ENCODE measurements at places on chromosomes 1 and 21.

DNA sequence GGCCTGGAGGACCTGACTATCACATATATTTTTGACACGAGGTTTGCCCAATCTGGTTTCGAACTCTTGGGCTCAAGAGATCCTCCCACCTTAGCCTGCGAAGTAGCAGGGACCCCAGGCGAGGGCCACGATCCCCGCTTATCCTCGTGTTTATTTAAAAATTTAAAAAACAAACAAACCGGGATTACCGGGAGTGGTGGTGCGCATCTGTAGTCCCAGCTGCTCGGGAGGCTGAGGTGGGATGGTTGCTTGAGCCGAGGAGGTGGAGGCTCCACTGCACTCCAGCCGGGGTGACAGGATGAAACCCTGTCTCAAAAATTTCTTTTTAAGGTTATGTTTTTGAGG is 452 bp upstream of the EXOSC10 start:
- DNase-seq = no peak

GRCh38 chr1:70317087-70317486 is 37.4 kb downstream of the ANKRD13C start:
- DNase-seq = no peak

DNA sequence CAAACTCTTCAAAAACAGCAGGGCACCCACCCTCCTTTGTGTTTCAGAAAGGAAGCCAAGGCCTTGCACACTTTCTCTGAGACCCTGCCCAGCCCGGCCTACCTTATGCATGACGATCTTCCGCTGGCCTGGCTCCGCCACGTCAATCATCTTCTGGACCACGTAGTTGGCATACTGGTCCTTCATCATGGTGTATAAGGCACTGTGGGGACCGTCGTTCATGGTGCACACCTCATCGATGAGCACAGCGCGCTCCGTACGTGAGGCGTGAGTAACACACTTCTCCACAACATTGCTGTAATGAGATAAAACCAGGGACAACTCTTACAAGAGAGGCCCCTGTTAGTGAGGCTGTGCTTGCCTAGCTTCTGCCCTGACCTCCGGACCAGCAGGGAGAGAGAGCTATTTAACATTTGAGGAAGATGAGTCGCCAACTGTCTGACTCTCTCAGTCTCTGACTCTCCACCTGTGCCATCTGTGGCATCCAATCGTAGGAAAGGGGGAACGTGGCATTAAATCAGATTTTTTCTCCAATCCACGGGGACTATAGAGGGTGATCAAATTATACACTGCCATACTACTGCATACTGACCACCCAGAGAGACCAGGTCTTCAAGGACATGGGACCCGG is 28.1 kb upstream of the SDC3 start:
- DNase-seq = peak; percentile 33

DNA sequence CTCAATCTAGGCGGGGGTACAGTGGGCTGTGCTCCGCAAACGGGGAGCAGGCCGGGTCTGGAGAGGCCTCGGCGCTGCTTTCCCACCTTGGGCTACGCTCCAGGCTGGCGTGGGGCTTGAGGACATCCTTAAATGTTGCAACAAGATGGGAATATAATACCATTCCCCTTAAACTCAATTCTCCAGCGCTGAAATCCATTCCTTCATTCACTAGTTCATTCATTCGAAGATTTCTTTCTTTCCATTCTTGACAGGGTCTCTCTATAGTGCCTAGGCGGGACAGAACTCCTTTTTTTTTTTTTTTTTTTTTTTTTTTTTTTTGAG is 261 bp upstream of the DPM3 start:
- no peak for DNase-seq

DNA sequence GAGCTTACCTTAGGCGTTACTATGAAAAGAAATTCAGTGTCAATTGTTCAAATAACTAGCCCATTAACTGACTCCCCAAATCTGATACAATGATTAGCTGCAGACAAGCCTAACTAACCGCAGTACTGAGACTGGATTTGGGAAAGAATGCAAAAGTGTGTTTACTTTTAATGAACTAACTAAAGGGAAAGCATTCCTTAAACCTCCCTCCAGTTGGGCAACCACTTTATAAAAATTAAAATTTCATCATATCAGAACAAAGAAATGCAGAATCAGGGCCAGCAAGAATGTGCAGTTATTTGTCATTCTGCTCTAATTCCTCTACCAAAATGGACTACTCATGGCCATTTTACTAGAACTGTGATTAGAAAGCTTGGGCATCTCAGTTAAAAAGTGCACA is 11.7 kb upstream of the NR5A2 start:
- peak; percentile 7 for DNase-seq

DNA sequence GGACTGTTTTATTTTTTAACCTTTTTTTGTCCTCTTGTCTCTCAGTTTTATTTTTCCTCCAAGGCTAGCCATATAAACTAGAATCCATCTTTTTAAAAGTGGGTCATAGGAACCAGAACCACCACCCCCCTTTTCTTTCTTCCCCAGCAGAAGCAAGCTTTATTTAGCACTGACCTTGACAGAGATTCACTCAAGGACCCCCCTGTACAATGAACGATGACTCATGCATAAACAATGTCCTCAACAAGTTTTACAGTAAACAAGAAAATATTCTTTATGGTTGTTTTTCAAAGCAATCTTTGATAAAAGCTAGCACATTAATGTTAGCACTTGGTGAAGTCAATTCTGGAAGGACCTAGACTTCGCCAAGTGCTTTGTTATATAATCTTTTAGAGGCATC is 14.1 kb downstream of the PKN2 start:
- DNase-seq = peak; percentile 25

DNA sequence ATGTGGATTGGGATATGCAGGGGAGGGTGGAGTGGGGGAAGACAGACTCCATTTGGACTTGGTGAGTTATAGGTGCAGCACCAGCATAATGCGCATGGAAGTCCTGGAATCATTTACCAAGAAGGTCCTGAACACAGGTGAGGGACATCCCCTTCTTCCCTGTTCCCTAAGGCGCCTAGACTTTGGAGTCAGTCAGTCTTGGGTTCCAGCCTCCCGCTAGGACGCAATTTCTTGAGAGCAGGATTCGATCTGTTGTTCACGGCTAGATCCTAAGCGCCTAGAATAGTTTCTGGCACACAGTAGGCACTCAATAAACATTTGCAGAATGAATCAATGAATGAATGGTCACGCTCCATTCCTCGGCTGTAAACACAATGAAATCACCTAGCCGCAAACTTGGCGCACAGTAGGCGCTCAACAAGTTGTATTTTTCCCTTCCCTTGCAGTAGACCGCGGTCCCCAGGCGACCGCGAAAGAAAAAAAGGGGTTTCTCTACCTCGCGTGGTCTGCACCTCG is 1.0 kb upstream of the AK4 start:
- DNase-seq = no peak

- DNase-seq = no peak
Observed at GRCh38 chr1:239635276-239635675, 248.9 kb downstream of the CHRM3 start.

GRCh38 chr1:165877940-165878556 is 50.6 kb downstream of the UCK2 start:
- DNase-seq = no peak

DNA sequence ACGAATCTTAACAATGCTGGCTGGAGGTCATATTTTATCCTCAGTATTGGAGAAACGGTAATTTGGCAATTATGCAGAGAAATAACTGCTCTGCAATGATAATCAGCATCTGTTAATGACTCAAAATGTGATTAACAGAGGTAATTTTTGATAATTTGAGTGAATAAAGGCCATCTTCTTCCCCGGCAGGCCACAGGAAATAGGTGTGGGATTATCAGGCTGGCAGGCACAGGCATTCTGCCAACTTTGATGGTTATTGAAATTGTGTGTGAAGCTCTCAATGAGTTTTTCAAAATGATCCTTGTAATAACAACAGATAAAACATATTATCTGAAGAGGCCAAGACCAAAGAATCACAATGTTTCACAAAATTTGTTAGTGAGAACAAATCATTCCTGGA is 309.0 kb downstream of the PTGER3 start:
- no peak for DNase-seq

GRCh38 chr1:50986653-50987052 is 16.6 kb downstream of the CDKN2C start:
- no peak for DNase-seq

GRCh38 chr21:34715985-34716596 is 47.3 kb downstream of the CLIC6 start:
- peak; percentile 47 for DNase-seq

GRCh38 chr1:213606252-213606820 is 381.4 kb upstream of the PROX1 start:
- no peak for DNase-seq

DNA sequence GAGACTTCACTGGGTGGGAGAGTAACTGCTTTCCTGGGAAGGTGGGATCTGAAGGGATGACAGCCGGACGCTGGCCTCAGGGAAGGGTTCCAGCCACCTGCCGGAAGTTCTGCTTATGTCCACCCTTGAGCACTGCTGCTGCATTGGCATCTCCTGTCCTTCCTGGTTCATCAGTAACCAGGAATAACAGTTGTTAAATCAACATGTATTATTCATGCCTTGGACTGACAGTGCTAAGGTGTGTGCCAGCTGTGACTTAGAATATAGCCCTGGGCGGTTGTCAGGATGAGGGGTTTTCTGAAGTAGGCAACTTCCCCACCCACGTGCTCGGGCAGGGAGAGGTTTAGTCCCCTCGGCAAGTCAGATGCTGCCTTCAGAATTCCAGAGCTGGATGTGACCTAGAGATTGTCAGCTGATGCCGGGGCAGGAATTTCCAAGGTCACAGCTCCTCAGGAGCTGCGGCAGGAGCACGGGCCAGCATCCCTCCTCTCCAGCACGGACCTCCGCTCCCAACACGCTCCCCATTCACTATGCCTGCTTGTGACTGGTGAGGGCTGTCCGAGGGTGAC is 17.9 kb downstream of the CLDN14 start:
- DNase-seq = no peak

DNA sequence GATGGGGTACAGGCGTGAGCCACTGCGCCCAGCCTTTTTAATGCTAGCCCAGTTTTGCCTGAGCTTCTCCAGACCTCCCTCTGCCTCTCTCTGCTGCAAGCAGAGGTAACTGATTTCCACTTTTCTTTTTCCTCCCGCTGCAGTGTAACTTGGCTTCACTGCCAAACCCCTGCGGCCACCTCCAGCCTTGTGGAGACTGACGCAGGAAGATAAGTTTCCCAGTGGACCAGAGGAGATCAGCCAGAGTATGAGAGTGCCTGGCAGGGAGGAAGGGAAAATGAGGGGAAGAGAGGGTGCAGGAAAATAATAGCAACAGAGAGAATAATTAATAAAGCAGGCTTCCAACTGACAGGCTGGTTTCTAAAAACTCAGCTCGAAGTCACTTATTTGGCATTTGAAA is 143.7 kb downstream of the PCNX2 start:
- DNase-seq = no peak

DNA sequence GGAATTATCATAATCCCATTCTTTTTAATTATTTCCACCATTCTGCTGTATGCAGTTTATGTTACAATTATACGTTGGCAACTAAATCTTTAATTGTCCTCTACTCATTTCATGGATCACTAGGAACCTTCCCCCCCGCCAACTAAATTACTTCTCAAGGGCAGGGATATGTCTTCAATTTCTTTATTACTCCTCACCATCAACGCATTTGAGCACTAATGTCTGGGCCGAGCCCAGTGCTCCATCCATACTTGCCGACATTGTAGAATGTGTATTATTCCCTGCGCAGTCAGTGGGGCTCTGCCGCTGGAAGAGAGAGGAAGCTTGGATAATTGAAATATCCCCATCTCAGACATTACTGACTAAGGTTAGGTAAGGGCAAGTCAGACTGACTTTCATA is 236.4 kb upstream of the AJAP1 start:
- no peak for DNase-seq

DNA sequence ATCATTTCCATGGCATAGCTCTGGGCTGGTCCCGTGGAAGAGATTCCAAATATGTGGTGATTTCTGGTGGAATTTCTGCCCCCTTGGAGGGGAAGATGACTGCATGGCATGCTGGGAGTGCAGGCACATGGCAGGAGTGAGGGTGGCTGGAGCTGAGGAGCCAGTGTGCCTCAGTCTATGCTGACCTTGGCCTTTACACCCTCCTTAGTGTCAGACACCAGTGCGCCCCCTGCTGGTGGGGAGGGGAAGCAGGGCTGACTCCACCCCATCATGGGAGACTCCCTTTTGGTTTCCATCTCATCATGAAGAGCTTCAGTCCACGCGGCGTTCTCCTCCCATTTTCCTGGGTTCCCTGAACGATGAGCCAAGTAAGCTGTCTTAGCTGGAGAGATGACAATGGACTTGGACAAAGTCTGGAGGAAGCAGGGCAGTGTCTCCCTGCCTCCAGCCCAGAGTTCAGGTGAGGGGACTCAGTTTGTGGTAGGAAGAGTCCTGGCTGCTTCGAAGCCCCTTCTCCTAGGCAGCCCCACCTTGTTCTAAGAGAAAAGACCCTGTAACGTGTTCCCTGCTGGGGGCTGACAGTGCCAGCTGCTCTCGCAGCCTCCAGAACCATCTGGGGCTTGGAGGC is 10.3 kb downstream of the ALX3 start:
- peak; percentile 36 for DNase-seq

GRCh38 chr1:200436436-200436835 is 26.6 kb upstream of the ZNF281 start:
- peak; percentile 67 for DNase-seq

GRCh38 chr1:207186503-207186902 is 82.5 kb downstream of the C4BPA start:
- DNase-seq = peak; percentile 30

DNA sequence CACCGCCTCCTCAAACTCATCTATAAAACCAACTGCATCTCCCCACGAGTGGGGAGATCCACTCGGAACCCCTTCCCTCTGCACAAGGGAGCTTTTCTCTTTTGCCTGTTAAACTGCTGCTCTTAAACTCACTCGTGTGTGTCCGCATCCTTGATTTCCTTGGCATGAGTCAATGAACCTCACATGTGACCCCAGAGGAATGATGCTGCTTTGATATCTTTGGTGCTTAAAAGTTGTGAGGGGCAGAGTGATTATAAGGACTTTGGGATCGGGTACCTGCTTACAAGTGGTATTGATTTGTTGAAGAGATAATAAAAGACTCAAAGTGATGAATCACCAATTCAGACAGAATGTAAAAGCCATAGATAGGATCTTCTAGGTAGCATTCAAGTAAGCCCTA is 125.3 kb downstream of the GREM2 start:
- peak; percentile 51 for DNase-seq

DNA sequence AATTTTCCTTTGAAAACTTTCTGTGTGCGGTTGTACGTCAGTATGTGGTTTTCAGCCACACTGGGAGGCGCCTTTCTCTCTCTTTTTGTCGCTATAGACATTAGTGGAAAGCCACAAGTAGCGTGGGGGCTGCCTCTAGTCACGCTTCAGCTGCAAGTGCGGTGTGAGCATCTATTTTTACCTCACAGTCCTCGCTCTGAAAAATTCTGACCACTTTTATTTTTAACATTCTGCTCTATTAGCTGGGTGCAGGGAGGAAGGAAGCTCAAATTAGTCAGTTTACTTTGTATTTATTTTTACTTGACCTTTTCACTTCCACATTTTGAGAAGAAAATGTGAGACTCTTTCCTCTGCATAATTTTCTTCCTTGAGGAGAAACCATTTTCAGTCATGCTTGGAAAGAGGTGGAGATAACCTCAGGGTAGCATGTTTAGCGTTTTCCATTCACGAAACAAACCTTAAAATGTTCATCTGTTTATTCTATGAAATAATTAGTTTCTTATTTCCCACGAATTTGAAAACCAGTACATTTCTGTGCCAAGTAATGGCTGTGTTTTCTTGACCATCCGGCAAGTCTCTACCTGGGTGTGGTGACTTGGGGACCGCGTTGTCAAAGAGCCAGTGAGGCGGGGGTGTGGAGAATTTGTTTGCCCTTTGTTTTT is 35.6 kb downstream of the ADARB1 start:
- peak; percentile 35 for DNase-seq
